Liver (tissue), 10 donors: ENCODE measurements at places on chromosomes 5 and 9. TPM values are rescaled to one million over a fixed set of nuclear protein-coding genes. Genes with fewer than 3 reads are reported as not detected.
A peak's percentile ranks its signal among the peaks of the same experiment; 100 is the strongest.

Gene TMEM252
- total RNA-seq = 0.17 TPM

DNA sequence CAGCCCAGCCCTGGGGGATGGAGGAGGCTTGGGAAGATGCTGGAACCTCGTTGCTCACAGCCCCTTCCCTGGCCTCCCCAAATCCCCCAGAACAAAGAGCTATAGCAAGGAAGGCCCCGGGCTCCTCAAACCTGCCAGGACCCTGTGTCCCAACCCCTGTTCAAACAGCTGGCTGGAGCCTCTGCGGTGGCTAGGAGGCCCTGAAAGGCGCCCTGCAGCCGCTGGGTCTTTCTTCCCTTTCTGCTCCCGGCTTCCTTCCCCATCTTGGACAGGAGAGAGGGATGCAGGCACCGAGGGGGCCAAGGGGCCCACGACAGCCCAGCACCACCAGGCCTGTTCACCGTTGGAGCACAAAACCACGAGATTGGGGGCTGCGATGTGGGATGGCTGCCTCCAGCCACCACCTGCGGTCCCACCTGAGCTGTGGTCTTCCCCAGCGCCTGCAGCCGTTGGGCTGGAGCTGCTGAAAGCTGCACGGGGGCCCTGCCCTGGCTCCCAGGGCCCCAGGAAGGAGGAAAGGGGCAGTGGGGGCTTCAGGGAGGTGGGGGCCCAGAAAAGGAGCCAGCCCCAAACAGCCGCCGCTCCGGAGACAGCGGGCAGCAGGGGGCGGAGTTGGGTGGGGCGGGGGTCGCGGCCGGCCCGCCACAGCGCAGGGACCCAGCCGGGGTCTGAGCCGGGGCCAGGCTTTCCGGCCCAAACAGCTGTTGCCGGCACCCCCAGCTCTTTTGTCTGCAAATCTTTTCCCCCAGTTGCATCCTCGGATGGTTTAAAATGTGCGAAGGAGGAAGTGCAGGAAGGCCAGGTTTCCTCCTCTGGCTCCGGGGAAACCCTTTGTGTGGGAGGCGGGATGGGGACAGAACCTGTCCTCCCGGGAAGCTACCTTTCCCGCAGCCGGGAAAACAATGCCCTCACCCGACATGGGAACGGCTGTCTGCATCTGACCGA is 16.1 kb downstream of the NOTCH1 start:
- no peaks in the 10 kb centered on the region for H3K27me3 ChIP-seq
- peaks cover 63% of the 10 kb centered on the region for H3K4me1 ChIP-seq
- no peak for DNase-seq
- no peak overlapping the region for H3K27ac ChIP-seq
- no peak overlapping the region for H3K4me3 ChIP-seq

DNA sequence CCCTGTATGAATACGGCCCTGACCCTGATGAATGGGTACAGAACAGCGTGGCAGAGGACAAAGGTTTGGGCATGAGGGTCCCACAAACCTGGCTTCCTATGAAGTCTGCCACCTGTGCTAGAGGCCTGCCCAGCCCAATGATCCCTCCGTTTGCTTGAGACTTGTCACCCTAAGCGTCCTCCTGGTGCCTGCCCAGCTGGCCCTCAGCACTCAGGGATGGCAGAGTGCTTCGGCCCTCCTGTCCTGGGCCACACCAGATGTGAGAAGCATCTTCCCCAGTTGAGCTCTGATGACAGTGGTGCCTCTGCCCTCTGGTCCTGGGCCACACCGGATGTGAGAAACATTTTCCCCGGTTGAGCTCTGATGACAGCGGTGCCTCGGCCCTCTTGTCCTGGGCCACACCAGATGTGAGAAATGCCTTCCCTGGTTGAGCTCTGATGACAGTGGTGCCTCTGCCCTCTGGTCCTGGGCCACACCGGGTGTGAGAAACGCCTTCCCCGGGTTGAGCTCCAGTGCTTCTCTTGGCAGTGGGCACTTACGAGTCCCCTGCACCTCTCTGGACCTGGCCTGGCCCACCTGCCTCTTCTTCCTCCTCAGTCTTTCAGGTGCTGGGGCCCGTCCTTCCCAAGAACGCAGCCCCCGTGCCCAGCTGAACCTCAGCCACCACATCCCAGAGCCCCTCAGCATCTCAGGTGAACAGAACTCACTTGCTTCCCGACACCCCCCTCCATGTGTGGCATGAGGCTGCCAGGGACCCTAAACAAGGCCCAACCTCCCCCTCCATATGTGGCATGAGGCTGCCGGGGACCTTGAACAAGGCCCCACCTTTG is 253.1 kb upstream of the IRX1 start:
- H3K4me1 ChIP-seq = no peaks in the 10 kb centered on the region
- no peak overlapping the region for H3K27ac ChIP-seq
- H3K36me3 ChIP-seq = no peaks in the 10 kb centered on the region
- no peak overlapping the region for H3K4me3 ChIP-seq

Gene LIX1
- total RNA-seq = not detected

Gene SGTB
- total RNA-seq = 2.7 TPM

GRCh38 chr9:121026768-121027167 is 23.3 kb downstream of the C5 start:
- no peaks in the 10 kb centered on the region for H3K27me3 ChIP-seq
- peaks cover 7% of the 10 kb centered on the region for H3K4me1 ChIP-seq
- no peak overlapping the region for H3K27ac ChIP-seq
- DNase-seq = no peak

Gene IRX1
- 0.33 TPM for total RNA-seq

DNA sequence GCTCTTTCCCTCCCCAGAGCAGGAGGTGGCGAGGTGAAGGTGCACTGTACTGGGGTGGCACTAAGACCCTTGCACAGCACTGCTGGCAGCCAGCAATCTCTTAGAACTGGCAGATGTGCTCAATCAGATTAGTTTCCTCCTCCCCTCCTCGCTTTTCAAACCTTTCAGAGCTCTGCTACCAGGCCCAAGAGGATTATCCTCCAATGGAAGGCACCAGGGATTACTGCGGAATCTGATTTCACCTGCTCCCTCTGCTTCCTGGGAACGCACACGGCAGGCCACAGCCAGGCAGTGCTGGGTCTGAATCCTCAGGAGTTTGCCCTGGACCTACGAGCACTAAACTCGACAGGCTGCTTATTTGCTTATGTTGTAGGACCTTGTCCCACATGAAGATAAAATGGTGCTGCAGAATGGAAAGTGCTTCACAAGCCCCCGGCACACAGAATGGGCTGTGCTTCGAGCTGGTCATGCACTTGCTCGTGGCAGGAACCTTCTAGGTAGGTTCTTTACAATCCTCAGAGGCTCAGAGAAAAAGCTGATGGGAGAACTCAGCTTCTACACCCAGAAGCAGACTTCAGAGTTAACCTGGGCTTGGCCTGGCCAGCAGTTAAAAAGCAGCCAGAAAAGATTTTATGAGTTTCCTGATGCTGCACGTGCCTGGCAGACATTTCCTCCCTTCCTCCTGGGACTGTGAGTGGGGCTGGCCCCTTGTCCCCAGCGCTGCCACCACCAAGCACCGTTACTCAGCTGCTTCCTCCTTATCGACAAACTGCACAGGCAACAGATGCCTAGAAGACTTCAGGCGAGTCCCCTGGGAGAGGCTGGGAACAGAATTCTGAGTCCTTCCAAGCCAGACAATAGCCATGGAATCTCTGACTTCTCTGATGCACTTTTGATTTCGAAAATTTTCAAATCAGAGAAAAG is 33.1 kb downstream of the FABP6 start:
- no peak overlapping the region for H3K4me3 ChIP-seq
- peaks cover 2% of the 10 kb centered on the region for H3K27me3 ChIP-seq
- H3K4me1 ChIP-seq = no peaks in the 10 kb centered on the region
- H3K36me3 ChIP-seq = no peaks in the 10 kb centered on the region
- peak; percentile 73 for DNase-seq

- no peak overlapping the region for H3K27ac ChIP-seq
- DNase-seq = no peak
- no peak overlapping the region for H3K4me3 ChIP-seq
- no peaks in the 10 kb centered on the region for H3K36me3 ChIP-seq
- H3K27me3 ChIP-seq = no peaks in the 10 kb centered on the region
Measured at GRCh38 chr9:129595311-129595741, 25.6 kb downstream of the C9orf50 start.

GRCh38 chr5:58236498-58236897 is 223.4 kb downstream of the PLK2 start:
- no peaks in the 10 kb centered on the region for H3K4me1 ChIP-seq

DNA sequence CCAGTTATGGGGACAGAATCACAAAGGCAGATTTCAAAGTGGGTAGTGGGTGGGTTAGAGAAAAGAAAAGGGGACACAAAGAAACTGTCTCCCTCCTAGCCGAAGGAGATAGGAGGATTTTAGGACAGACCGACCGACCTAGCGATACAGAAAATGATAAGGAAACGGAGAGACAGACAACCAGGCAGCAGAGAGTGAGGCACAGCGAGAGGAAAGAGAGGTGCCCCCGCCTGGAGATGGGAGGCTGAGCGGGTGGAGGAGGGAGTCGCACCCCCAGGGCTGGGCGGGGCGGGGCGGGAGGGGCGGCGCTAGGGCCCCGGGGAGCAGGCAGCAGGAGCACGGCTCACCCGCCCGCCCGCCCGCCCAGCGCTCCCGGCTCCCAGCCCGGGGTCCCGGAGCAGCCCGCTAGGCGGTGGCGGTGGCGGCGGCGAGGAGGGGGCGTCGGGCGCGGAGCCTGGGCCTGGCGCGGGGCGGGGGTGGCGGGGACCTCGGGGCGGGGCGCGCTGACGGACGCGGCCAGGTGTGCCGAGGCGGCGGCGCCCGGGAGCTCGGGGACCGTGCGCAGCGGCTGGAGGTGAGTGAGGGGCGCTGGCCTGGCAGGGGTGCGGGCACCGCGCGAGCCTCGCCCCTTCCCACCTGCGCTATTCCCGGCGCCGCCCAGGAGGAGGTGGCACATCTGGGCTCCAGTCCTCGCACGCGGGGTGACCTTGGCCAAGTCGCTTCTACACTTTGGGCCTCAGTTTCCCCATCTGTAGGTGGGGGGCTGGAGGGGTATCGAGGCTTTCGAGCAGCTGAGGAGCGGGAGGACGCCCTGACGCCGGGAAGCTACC is 15.9 kb upstream of the SYNPO start:
- peak overlapping the region; percentile 68 for H3K4me3 ChIP-seq
- no peaks in the 10 kb centered on the region for H3K27me3 ChIP-seq
- peak overlapping the region; percentile 67 for H3K27ac ChIP-seq
- no peaks in the 10 kb centered on the region for H3K36me3 ChIP-seq

- H3K27ac ChIP-seq = peak within 1 kb of the TSS; percentile 94
- H3K4me3 ChIP-seq = peak within 1 kb of the TSS; percentile 83
- no peaks in the 10 kb centered on the region for H3K27me3 ChIP-seq
- DNase-seq = peak; percentile 65
Measured at GRCh38 chr5:132830436-132831094, at the start of gene SHROOM1. TSS of gene SHROOM1 (minus strand) at chr5:132830647. CDS start at chr5:132826140, 4,507 bp downstream.

DNA sequence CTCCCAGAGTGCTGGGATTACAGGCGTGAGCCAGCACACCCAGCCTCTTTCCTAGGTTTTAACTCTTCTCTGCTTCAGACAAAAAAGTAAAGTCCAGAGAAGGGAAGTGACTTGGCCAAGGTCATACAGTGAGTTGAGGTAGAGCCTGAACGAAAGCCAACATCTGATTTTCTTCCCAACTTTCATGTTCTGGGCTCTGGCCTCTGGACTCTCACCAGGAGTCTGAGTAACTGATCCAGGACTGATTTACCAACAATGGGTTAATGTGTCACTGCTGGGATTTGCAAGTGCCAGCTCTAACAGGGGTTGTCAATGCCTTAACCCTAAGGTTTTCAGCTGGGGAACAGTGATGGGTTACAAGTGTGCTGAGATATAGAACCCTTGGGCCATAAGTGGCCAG is 32.2 kb upstream of the LARP1 start:
- H3K4me1 ChIP-seq = peaks cover 9% of the 10 kb centered on the region
- no peak overlapping the region for H3K27ac ChIP-seq
- DNase-seq = no peak
- H3K27me3 ChIP-seq = no peaks in the 10 kb centered on the region
- H3K36me3 ChIP-seq = no peaks in the 10 kb centered on the region

Gene ATOSB
- 29.8 TPM for total RNA-seq

Gene ANKRD31
- total RNA-seq = 0.05 TPM

- no peak overlapping the region for H3K4me3 ChIP-seq
- H3K36me3 ChIP-seq = no peaks in the 10 kb centered on the region
- no peaks in the 10 kb centered on the region for H3K27me3 ChIP-seq
- H3K4me1 ChIP-seq = no peaks in the 10 kb centered on the region
- no peak overlapping the region for H3K27ac ChIP-seq
- DNase-seq = no peak
Measured at GRCh38 chr5:125834438-125835115, 588.6 kb upstream of the GRAMD2B start.

DNA sequence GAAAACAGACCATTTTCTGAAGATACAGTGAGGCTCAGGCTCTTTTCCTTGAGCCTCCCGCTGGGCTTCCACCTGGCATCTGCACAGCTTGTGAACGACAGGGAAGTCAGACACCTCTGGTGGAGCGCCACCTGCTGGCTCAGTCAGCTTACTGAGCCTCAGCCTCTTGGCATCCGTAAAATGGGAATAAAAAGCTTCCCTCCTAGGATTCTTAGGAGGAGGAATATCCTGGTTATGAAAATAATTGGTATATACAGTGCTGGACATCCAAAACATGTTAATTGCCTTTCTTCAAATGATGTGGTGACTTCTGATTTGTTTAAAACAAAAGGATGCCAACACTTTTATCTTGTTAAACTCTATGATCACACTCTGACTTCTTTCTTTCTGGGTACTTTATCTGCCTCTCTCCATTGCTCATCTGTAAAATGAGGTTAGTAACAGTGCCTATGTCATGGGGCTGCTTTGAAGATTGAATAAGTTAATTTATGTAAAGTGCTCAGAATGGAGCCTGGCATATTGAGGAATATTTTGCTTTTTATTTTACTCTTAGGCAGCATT is 67.5 kb downstream of the MAMDC2 start:
- no peaks in the 10 kb centered on the region for H3K4me1 ChIP-seq
- peak; percentile 57 for DNase-seq
- no peaks in the 10 kb centered on the region for H3K36me3 ChIP-seq
- no peak overlapping the region for H3K4me3 ChIP-seq
- no peaks in the 10 kb centered on the region for H3K27me3 ChIP-seq

Gene PRRT1B
- total RNA-seq = 1.3 TPM

Gene PCDHA12
- 0.08 TPM for total RNA-seq

GRCh38 chr9:91775011-91775707 is 174.9 kb downstream of the ROR2 start:
- DNase-seq = peak; percentile 84
- H3K4me3 ChIP-seq = no peak overlapping the region
- H3K36me3 ChIP-seq = no peaks in the 10 kb centered on the region

DNA sequence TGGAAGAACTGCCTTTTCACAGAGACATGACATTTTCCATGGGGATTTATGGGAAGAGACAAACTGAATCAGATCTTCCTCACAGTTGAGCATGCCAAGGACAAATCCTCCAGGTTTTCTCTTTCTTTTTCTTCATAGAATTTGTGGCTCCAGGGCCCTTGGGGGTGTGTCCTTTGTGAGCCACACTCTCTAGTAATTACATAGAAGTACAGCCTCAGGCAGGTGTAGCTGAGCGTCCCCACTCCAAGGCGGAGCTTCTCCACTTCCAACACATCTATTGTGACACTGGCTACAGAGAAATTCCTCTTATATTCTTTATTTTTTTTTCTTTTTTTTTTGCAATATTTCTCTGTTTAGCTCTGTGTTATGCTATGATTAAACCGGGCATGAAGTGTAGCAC is 420.5 kb upstream of the CD180 start:
- no peaks in the 10 kb centered on the region for H3K4me1 ChIP-seq
- no peak overlapping the region for H3K27ac ChIP-seq
- H3K4me3 ChIP-seq = no peak overlapping the region
- no peaks in the 10 kb centered on the region for H3K27me3 ChIP-seq
- DNase-seq = no peak
